Fibroblast of the conjunctiva (primary cell): ENCODE measurements at places on chromosomes 2 and 18.

DNA sequence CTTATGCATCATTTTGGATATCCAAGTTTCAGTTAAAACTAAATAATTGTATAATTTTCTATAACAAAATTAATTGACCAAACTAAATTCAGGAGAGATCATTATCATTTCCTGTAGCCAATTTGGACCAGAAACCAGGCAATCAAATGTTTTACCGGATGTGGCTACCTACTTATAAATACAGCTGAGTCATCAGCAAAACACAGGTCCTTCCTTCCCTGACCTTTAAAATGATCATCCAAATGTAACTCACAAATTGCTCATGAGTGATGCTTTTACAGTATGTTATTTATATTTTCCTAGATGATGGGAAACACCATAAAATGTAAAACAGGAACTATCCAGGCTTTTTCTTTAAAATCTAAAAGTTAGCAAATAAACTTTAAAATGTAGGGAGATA lies 133.7 kb downstream of the CBLN2 start:
- no peak for DNase-seq

GRCh38 chr2:181858600-181858999 lies 32.9 kb upstream of the ITPRID2 start:
- no peak for DNase-seq

DNA sequence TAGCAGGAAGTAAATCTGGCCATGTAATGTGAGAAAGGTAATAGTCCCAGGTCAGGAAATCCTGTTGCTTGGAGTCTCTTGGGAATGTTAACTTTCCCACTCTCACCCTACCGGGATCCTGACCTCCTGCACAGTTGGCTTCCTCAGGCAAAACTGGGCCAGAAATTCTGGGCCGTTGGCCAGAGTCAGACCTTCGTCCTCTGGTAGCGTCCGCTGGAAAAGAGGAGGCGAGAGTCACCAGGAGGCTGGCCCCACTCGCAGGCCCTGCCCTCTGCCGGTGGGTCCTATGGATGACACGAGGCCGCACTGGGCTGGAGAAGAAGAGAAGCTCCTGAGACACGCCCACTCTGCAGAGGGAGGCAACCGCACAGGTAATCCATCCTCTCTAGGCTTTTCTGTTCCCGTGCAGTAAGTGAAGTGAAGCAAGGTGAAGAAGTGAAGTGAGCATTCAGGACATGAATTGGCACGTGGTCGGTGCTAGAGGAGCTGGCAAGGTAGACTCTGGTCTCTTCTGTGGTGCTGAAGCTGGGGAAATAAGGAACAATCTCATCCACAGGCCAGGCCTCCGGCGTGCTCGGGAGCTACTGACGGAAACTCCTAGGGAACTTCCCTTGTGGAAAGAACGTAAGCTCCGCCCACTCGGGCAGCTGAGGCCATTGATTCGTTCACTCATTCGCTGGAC lies 182.7 kb upstream of the GLI2 start:
- DNase-seq = peak; percentile 24

DNA sequence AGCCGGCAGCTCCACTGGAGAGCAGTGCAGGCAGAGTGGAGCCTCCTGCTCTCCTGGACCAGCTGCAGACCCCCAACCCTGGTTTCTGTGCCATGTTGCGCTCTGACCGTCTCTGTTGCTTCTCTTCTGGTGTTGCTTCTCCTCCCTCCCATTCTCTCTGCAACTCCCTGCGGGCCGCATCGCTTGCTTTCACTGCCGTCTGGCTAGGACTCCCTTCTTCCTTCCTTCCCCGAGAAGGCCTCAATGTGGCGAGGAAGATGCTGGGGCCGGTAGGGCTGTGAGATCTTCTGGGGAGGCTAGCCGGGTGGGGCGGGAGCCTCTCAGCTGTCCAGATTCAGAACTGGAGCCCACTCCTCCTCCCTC lies 6.2 kb downstream of the DNAJB2 start:
- DNase-seq = no peak

- DNase-seq = no peak
These were observed 172.0 kb downstream of the AFF3 start for GRCh38 chr2:99970292-99970868.

GRCh38 chr2:166539340-166540162 lies 45.5 kb upstream of the SCN7A start:
- peak; percentile 56 for DNase-seq

DNA sequence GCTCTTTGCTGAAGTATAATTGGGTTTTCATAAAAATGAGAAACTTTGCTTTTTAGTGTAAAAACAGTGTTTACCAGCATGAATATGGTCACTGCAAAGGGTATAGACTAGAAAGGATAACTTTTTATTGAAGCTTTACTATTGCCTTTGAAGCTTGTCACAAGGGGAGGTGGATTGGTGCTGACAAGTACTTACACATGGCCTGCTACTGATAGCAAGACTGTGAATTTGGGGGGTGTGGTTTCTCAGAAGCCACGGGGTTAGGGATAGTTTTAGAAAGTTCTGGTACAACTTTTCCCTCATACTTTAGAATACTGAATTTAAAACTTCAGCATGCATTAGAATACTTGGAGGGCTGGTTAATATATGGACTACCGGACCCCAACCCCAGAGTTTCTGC lies 294.1 kb downstream of the SOCS6 start:
- DNase-seq = no peak

DNA sequence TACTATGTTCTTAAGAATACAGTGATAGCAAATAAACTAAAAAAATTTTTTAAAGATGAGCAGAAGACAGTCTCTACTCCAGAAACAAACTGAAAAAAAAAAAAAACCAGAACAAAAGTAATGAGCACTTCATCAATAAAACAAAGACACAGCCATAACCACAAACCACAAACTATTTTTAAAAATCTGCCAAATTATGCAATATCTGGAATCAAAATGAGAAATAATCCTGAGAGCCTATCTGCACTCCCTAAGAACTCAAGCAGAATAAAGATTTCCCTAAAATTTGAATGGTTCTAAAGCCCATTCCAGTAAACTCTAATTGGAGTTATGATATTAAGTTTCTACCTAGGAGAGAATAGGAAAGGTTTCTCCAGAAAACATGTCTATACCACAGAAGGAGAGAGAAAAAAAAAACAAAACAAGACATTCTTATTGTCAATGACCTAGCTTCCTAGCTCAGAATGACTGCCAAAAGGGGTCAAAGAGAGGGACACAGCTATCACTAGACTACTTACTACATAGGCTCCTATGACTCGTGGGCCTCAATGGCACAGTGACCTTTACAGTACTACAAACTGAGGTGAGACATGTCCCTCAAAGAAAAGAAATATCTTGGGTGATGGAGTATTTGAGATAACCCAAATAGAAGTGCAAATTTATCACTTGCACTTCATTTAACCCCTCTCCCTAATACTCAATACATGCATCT lies 262.8 kb downstream of the ZEB2 start:
- DNase-seq = no peak

GRCh38 chr18:59917422-59917821 lies 17.6 kb downstream of the PMAIP1 start:
- no peak for DNase-seq

DNA sequence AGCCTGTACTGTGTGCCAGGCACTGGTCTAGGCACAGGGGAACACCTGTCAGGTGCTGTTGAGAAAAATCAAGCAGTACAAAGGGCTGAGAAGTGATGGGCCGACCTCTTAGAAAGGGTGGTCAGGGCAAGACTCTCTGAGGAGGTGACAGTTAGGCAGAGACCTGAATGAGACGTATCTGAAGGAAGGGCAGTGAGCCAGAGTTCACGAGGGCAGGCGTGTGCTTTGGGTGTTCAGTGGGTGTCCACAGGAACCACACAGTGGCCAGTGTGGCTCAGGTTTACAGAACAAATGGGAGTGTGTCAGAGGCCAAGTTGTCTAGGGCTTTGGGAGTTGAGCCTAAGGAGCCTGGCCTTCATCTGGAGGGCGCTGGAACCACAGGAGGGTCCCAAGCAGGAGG lies 6.2 kb downstream of the ARMC9 start:
- DNase-seq = no peak
